ENCODE measurements at places on chromosomes 5 and 9.

DNA sequence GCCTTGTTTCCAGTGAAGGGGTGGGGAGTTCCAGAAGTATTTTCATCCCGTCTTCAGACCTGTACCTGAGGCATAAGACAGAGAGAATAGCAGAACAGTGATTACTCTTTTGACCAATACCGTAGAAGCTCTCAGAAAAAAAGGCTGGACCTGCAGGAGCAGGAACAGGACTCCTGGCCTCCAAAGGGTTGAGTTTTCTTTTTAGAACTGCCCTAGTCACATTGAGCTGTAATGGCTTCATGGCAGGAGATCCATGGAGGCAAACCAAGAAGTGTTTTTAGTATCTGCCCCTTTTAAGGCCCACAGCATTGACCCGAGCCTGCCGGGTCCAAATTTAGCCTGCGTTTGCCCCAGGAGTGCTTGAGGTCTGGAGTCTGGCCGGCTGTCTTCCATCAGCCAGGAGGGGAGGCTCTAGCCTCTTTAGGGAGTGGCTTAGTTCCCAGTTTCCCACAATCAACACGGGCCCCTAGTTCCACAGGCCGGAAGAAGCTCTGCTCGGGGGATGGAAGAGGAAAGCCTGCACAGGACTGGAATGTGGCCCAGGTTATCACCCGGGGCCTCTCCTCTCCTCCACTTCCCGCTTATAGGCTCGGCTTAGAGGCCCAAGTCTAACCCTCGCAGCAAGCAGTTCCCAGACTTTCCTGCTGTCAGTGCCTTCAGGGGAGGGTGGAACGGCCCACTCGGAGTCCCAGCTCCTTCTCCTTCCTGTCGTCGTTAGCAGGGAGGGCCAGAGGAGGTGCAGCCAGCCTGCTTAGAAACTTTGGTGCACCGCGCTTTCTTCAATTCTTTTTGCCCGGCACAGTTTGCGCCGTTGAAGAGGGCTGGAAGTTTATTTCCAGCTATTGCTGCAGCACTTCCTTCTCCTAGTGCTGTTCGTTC, 80.7 kb downstream of the C9orf152 start:
- DNase-seq = peak; percentile 86

DNA sequence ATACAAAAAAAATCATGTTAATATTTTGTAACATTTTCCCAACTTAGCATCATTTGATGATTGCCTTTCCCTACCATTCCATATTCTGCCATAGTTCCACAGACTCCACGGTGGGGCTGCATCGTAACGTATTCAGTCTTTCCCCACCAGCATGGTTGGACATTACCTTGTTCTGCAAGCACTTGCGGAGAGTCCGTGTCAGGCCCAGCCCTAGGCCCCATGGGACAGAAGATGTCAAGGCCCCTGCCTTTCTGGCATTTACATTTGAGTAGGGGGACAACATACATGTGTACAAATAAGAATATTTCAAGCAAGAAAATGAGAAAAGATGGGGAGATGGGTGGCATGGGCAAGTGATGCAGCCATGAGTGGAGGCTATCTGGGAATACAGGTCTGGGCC, 8.2 kb upstream of the PHF2 start:
- DNase-seq = no peak

DNA sequence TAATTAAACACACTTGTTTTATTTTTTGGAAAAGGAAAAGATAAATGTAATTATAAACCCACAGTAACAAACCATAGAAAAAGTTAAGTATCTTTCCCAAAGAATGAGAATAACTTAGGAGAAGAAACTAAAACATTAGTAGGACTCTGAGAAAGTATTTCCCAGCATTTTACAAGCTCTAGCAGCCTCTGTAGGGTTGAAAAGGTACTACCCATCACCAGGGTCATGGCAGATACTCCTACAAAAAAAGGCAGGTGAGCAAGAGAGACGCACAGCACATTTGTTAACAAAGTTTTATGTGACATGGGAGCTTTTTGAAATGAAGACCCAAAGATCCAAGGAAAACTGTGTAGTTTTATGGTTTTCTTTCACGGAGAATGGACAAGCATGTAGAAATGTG, 77.7 kb upstream of the FAM169A start:
- no peak for DNase-seq

GRCh38 chr5:172683645-172684471, 42.8 kb downstream of the NEURL1B start:
- peak; percentile 33 for DNase-seq

DNA sequence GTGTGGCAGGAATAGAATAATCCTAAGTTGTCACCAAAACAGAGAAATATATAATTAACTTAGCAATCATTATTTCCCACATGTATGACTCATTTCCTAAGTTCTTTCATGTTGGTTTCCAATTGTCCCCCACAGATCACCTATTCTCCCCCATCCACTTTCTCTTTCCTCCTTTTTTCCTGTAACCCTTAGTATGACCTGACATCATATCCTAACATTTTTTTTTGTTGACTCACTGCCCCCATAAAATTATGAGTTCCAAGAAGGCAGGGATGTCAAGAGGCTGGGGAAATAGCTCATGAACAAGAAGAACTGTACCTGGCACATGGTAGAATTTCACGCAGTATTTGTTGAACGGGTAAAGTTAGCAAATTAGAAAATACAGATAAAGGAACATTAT, 186.7 kb downstream of the DCP2 start:
- peak; percentile 65 for DNase-seq

DNA sequence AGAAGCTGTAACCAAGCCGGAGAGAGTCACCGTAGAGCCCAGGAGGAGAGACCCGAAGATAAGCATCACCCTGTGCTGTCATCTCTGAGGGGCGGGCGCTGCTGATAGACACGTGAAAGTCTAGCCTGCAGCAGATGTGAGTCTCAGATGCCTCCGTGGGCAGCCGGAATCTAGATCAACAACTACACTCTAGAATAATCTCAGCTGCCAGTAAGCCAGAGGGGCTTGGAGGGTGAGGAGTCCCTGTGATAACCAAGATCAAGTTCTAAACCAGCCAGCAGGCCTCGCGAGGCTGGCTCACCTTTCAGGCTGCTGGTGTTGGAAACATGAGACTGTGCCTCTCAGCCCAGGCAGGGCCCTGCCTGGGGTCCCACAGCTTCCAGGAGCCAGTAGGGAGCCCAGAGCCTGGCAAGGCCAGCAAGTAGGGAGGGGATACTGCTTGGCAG, 54.1 kb downstream of the DAPK1 start:
- DNase-seq = no peak

GRCh38 chr5:37825334-37825915, 14.4 kb downstream of the GDNF start:
- DNase-seq = no peak

GRCh38 chr9:14095277-14095676, 218.7 kb downstream of the NFIB start:
- no peak for DNase-seq

GRCh38 chr9:93260263-93261066, 76.5 kb downstream of the WNK2 start:
- no peak for DNase-seq

DNA sequence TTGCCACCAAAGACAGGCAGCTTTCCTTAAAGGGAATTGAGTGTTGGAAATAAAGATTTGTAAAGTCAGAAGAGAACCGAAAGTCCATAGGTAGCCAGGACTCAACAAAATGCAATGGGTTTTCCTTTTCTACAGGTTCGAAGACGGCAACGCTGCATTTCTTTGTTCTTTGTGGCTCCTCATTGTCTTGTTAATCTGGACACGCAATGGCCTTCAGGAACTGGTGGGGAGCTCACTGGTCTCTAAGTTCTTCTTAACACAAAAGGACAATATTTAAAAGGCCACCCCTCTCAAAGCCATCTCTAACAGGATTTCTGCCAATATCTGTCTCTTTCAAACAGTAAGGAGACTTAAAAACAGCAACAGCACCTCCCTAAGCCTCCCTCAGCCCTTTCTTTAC, 170.6 kb downstream of the RMI1 start:
- DNase-seq = no peak

DNA sequence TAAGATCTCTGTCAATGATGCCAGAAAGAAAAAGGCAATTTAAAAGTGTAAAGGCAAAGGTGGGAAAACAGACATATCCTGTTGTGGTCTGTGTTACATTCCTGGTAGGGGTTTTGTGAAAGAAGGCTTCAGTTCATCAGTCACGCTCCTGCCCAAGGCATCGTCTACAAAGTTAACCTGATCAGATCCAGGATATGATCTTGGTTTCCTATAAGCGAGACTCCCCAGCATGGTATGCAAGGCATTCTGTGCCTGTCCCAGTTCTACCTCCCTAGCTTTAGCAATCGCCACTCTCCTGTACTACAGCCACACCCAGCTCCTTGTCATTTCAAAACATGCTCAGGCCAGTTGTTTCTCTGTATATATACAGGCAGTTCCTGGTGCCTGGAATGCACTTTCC, 58.0 kb upstream of the PTPN3 start:
- no peak for DNase-seq

GRCh38 chr5:55724281-55724680, 12.2 kb upstream of the SLC38A9 start:
- no peak for DNase-seq

DNA sequence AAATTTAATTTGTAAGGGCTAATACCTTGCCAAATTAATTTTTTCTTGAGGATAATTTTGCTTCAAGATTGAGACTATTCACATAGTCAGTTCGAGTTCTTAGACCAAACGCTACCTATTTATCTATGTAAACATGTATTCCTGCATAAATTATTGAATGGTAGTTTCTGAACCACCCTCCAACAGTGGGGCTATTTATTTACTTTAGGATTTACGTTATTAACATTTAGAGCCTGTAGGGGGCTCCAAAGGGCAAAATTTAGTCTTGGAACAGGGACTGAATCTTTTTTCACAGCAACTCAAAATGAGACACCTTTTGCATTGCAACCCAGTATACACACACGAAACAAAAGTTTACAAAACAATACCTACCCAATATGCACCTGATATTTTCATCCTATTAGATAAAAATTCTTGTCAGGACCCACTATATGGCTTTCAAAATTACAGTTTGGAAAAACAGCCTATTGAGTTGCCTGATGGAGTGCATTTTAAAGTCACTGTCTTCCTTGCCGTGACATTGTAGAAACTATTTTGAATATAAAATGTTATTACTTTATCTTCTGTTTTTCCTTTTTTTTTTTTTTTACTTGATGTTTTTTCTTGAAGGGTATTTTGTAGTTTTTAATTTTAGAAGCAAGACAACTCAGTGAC, 47.1 kb upstream of the POU4F3 start:
- DNase-seq = peak; percentile 52

DNA sequence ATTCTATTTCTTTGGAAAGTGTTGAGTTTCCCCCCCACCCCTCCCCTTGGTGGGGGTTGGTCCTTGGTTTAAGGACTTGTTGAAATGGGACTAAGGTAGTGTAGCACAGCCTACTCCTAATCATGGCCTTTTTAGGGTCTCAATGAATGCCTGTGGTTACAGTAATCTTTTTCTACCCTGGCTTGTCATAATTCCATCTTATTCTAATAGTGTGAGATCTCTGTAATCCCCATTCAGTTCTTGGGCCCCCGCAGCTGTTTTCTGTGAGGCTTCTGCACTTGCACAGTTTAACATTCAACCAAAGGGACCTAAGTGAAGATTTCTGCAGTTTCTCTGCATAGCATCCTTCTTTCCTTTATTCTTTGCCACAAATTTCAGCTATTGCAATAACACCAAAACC, 30.7 kb downstream of the TNFSF15 start:
- DNase-seq = no peak

- no peak for DNase-seq
These were observed 62.8 kb upstream of the RANBP3L start for GRCh38 chr5:36364473-36364872.

DNA sequence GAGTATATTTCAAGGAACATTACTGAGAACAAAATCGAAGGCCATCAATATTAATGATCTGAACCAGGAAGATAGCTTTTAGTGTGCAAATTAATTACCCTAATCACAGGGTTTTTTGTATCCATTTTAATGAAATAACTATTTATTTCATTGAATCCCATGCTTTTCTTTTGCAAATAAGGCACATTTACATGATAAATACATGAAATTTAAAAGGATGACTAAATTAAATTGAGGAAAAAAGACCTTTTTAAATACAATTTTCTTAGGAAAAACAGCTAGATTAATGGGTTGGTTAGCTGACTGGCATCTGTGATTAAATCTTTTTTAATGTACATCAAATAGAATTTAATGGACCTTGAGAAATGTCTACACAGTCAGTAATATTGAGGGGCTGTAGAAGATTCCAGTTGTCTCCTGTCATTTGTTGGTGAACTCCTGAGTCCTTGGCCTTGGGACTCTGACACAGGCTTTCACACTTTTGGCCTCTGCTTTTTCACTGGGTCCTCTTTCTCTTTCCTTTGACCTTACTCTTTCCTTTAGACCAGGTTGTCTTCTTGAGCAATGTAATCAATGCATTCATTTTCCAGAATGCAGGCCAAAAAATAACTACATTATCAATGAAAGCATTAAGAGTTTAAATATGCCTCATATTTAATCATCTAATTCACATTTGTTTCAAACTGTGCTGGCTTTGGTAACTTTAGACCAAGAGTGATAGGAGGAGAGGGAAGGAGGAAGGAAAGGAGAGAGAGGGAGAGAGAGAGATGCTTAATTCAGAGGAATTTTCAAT, 511.5 kb downstream of the ZNF608 start:
- no peak for DNase-seq

GRCh38 chr5:79484731-79485130, 29.2 kb downstream of the HOMER1 start:
- DNase-seq = peak; percentile 27

GRCh38 chr5:57658018-57658417, 175.4 kb upstream of the ACTBL2 start:
- DNase-seq = no peak

DNA sequence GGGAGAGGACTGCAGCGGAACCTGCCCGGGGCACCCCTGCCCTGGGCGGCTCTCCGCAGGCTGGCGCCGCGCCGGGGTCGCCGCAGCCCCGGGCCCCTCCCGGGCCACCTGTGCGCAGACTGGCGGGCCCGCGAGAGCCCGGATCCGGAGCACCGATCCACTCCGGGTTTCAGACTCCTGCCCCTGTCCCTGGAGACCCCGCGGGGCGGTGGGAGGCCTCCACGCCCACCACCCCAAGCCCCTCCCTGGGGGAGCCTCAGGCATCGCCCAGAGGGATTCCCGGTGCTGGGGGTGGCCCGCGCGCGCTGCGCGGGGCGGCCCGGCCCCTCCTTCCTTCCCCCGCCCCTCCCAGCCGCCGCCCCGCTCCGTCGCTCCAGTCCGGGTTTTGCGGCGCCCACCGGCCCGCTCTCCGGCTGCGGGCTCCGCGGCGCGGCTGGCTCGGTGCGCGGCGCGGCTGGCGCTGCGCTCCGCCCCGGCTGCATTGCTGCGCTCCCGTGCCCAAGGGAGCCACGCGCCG, at the start of gene UNC5A:
Gene UNC5A, plus strand, starts transcription at position 479 of the 517 bp plus-strand sequence. CDS start 192 bp downstream, outside the sequence.
- peak; percentile 19 for DNase-seq

DNA sequence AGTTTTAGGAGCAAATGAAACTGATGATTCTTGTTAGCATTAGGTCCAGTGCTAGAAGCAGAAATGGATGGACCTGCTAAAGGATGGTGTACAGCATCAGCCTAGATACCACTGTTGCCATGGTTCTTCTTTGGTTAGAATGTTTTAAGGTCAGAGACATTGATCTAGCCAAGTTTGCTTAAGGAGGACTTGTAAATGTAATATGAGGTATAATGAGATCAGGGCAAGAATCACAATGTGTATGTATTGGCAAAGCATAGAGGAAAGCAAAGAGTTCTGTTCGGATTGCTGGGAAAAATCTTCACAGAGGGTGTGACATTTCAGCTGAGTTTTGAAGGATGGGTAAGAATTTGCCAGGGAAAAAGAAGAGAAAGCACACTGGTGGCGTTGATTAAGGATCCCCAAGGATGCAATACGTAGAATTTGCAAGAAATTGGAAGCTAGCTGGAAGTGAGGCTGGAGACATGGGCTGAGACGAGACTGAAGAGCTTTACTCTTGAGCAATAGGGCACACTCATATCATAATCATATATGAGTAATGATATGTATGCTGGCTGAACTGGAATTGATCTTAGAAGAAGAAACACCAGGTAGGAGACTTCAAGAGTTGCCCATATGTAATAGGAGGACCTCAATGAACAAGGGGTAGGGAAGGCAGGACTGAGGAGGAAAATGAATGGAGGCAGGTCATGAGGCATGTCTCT, 102.0 kb downstream of the ZNF462 start:
- no peak for DNase-seq

All from fibroblast of upper back skin (primary cell).